ENCODE measurements at places on chromosomes 16 and 17. TPM values are rescaled to one million over a fixed set of nuclear protein-coding genes. Genes with fewer than 3 reads are reported as not detected.

ZNF750 gene
- not detected for total RNA-seq

SLC13A2 gene
- not detected for total RNA-seq

KCNH6 gene
- not detected for total RNA-seq

TBC1D28 gene
- total RNA-seq: not detected

RAB11FIP4 gene
- 57.0 TPM for total RNA-seq

ADAD2 gene
- 0.25 TPM for total RNA-seq

DNA sequence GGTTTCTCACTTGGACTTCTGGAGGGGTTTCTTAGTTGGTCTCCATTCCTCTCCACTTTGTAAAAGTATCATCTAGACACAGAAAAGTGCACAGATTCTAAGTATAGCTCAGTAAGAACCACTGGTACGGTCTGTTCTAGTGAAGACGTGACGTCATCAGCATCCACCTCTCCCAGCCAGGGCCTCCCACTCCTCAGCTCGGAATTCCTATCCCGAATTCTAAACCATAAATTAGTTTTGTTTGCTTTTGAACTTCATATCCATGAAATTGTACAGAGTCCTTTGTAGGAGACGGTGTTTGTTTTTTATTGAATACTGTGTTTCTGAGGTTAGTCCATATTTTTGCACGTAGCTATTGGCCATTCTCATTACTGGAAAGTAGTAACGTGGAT, 25.5 kb downstream of the FOXK2 start:
- no peak overlapping the region for H3K4me3 ChIP-seq
- DNase-seq: no peak
- no peak overlapping the region for H3K27ac ChIP-seq
- H3K36me3 ChIP-seq: peaks cover 2% of the 10 kb centered on the region
- no peaks in the 10 kb centered on the region for H3K27me3 ChIP-seq

DNA sequence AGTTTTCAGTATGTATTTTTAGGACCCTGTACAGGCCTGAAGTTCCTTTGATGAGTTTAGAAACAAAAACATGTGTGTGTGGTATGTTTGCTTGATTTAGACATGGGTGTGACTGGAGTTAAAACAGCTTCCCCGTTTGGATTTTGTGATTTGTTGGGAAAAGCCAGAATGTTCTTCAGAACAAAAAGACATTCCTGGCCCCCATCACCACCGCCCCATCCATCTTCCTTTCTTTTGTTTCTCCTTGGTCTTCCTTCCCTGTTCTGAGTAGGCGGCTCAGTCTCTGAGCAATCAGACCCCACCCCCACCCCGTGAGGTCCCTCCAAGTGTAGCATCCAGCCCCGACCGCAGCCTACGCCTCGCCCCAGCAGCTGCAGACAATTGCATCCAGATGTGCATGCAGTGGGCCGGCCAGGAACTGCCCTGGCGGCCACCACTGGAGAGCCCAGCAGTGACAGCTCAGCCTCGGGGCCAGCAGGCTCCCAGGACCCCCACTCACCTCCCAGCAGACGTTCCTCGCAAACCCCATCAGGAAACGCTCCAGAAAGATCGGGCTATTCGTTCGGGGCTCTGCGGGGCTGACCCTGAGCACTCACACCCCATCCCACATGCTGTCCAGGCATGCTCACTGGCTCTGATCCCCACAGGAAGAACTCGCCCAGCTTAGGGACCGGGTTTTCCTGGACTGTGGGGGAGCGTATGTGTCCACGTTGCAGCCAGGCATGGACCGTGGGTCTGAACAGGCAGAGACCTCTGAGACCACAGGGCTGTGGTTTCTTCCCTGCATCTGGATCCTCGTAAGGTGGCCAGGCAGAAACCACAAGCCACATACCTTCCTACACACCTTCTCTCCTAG, 99.8 kb upstream of the CDH5 start:
- DNase-seq: no peak
- no peak overlapping the region for H3K27ac ChIP-seq
- H3K4me1 ChIP-seq: no peaks in the 10 kb centered on the region
- peaks cover 62% of the 10 kb centered on the region for H3K27me3 ChIP-seq
- no peak overlapping the region for H3K4me3 ChIP-seq

- DNase-seq: no peak
- no peaks in the 10 kb centered on the region for H3K36me3 ChIP-seq
- no peaks in the 10 kb centered on the region for H3K27me3 ChIP-seq
Observed at GRCh38 chr17:76272541-76273444, 7.6 kb downstream of the UBALD2 start.

- H3K27me3 ChIP-seq: no peaks in the 10 kb centered on the region
- H3K27ac ChIP-seq: no peak overlapping the region
- DNase-seq: no peak
- H3K4me1 ChIP-seq: no peaks in the 10 kb centered on the region
- H3K36me3 ChIP-seq: no peaks in the 10 kb centered on the region
Observed at GRCh38 chr17:56320443-56320842, 167.2 kb downstream of the ANKFN1 start.

DNA sequence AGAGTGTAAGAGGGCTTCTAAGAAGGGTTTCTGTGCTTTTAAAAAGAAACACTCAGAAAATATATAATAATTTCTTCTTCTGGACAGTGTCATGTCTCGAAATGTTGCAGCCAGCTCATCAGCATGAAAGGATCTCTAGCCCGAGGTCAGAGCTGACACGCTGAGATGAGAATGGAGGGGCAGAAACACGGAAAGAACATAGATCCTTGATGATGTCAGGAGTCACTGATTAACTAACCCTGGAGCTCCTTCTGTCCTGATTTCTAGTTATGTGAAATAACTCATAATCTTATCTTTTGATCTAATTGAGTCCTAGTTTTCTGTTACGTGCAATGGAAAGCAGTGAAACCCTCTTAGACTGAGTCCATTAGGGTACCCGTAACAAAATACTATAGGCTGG, 10.3 kb upstream of the TOX3 start:
- H3K27ac ChIP-seq: no peak overlapping the region
- no peak overlapping the region for H3K4me3 ChIP-seq
- no peaks in the 10 kb centered on the region for H3K27me3 ChIP-seq
- H3K36me3 ChIP-seq: no peaks in the 10 kb centered on the region

- DNase-seq: no peak
- peaks cover 27% of the 10 kb centered on the region for H3K4me1 ChIP-seq
- H3K27me3 ChIP-seq: no peaks in the 10 kb centered on the region
- no peaks in the 10 kb centered on the region for H3K36me3 ChIP-seq
- H3K4me3 ChIP-seq: no peak overlapping the region
Observed at GRCh38 chr16:14309906-14310305, 238.8 kb downstream of the MRTFB start.

DNA sequence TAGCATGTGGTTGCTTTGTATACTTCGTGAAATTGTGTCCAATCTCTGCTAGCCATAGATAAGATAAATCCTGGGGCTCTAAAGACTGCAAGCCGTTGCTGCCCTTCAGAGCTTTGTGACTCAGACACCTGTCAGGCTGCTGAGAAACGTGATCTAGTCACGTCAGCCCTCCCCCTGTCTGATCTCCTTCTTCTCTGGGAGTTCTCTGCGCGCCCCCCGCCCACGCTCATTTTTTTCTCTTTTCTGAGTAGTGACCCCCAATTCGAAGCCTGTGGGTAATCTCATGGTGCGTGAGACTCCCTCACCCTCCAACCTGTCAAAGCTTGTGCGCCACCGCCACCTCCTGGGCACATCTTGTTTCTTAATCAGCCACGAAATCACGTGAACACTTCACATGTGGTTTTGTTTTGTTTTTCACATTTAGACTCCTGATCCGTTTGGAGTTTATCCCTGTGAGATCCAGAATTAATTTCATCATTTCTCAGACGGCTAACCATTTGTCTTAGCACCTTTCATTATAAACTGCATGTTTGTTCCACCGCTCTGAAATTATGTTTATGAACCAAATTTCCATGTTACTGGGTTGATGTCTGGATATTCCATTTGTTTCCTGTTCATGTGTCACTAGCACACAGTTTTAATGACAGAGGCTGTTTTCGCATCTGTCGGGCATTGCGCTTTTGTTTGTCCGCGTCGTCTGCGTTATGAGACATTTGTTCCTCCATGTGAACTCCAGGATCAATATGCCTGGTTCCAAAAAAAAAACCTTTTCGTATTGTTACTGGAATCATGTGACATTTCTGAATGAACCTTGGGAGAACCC, 977 bp upstream of the ZNF778 start:
- H3K27me3 ChIP-seq: peaks cover under 1% of the 10 kb centered on the region
- H3K27ac ChIP-seq: peak overlapping the region; percentile 88
- H3K4me1 ChIP-seq: peaks cover 20% of the 10 kb centered on the region

Data from T-cell (primary cell).